ENCODE measurements at places on chromosomes 4 and X.

- DNase-seq = no peak
Observed at GRCh38 chr4:148004228-148004857, 272.5 kb downstream of the ARHGAP10 start.

DNA sequence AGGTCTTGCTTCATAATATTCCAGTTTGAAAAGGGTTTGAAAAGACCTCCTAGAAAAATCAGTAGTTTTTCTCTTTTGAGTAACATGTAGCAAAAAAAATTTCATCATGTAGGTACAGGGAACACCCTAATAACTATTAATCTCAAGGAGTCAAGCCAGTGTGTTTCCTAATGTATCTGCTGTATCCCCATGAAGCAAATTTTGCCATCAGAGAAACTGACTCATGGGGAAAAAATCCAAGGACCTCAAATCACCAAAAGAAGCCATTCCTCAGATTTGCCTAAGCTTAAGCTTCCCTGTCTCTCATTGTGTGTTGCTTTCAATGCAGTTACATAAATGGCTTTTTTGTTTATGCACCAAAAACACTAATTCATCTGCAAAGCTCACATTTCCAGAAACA is 29.7 kb downstream of the F9 start:
- DNase-seq = no peak

DNA sequence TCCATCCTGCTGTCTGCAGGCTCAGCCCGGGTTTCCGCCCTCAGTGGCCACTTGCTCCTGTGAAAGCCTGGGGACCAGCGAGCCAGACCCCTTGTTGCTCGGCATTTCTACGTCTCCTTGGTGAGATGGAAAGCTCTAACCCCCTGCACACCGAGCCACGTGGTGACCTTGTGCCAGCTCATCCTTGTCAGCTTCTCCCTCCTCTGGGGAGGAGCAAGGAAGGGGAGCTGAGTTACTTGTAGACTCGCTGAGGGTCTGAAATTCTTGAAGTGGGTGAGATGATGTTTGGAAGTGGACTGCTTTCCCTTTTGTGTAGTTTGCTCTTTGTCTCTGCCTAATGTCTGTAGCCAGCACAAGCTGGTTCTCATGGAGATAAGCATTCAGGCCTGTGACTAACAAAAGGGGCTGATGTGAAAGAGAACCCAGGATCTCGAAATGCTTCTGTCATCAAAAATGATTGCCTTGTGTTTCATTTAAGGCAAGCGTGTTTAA is 29.3 kb downstream of the RGS12 start:
- DNase-seq = no peak

DNA sequence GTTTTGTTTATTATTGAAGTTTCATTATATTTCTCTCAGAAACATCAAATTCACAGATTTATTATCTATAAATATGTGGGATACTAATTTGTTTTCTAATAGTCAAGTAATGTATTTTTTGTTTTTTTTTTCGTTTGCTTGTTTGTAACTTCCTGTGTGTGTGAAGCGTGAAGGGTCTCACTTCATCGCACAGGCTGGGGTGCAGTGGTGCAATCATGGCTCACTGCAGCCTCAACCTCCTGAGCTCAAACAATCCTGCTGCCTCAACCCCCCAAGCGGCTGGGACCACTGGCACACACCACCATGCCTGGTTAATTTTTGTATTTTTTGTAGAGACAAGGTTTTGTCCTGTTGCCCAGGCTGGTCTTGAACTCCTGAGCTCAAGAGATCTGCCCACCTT is 55.1 kb downstream of the SH3RF1 start:
- no peak for DNase-seq

GRCh38 chrX:24117258-24117657 is 32.3 kb upstream of the ZFX start:
- DNase-seq = no peak

GRCh38 chrX:153446950-153447580 is 1.2 kb upstream of the TREX2 start:
- no peak for DNase-seq

- no peak for DNase-seq
Observed at GRCh38 chr4:53717064-53717549, 125.8 kb upstream of the LNX1 start.

- peak; percentile 12 for DNase-seq
Observed at GRCh38 chr4:35939751-35940150, 304.6 kb downstream of the ARAP2 start.
